Right forelimb (tissue), 1 donor: ENCODE measurements at places on chromosomes 6 and 20.

- DNase-seq = peak; percentile 70
Measured at GRCh38 chr6:132798869-132799538, 567 bp upstream of the SLC18B1 start.

DNA sequence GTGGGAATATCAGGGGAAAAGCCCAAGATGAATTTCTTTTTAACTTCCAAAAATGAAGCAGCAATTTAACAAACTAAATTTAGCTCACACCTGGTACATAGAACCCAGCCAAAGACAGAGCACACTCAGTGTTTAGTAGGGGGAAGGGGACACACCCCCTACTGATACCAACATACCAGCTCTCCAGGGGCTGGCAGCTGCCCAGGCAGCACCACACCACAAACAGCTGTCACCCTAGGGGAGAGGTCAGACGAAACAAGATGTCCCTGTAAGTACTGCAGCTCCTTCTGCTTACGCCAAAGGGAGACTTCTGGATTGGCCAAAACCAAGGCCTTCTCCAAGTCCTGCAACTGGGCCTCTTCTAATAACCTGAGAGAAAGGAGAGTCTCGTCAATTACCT is 26.0 kb downstream of the MDN1 start:
- DNase-seq = no peak

DNA sequence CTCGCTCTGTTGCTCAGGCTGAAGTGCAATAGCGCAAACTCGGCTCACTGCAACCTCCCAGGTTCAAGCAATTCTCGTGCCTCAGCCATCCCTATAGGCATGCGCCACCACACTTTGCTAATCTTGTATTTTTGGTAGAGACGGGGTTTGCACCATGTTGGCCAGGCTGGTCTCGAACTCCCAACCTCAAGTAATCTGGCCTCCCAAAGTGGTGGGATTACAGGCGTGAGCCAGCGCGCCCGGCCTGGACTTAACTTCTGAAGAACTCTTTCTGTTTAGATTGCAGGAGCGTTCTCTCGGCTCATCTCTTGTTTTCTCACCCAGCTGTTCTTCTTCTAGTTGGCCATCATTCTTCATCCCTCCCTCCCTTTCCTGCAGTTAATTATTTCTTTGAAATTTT is 30.3 kb downstream of the GTF2H5 start:
- no peak for DNase-seq

- no peak for DNase-seq
Measured at GRCh38 chr6:70172252-70172651, 130.6 kb downstream of the COL9A1 start.

- DNase-seq = no peak
Measured at GRCh38 chr6:150343434-150343833, 25.4 kb upstream of the IYD start.

DNA sequence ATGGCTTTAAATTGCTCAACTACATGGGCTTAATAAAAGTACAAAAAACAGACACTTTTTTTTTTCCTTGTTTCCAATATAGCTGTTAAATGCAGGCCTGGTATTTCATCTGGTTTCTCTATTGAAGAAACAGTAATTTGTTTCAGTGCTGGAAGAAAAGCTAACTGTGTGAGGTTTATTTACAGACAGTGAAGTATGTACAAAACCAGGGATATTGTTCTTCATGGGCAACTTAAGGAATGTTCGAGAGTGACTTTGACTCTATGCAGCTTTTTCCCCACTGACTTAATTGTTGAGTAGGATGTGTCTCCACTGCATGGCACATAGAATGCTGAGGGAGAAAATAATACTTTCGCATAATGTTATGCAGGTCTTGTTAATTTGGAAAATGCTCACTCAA is 31.0 kb upstream of the PRL start:
- no peak for DNase-seq

DNA sequence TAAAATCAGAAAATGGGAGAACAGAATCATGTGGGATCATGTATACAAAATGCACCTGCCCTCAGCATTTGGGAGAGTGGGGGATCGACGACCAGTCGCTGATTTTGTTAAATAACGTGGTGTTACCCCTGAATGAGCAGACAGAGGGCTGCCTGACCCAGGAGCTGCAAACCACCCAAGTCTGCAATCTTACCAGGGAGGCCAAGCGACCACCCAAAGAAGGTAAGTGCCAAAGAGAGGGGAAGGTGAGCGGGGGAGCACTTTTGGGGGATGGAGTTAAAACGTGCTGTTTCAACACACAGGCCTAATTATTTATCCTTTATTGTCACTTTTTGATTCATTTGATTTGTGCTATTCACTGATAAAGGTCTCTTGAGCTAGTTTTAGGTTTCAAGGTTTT is 4.1 kb downstream of the ADGRB3 start:
- DNase-seq = no peak

DNA sequence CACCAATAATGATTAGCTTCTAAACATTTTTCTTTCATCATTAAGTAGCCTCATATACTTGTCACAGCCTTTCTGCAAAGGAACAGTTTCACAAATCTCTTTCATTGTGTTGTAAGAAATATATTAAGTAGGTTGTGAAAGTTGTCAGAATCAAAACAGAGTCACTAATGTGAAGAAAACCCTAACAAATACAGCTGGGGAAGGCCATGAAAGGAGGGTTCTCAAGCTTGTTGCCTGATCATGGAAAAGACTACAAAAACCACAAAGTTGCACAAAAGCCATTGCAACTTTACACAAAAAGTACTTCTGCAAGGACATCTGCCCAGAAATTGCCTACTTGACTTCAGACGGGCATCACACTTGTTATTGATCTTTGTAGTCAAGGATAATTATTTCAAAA is 216.1 kb downstream of the ALDH8A1 start:
- DNase-seq = no peak

DNA sequence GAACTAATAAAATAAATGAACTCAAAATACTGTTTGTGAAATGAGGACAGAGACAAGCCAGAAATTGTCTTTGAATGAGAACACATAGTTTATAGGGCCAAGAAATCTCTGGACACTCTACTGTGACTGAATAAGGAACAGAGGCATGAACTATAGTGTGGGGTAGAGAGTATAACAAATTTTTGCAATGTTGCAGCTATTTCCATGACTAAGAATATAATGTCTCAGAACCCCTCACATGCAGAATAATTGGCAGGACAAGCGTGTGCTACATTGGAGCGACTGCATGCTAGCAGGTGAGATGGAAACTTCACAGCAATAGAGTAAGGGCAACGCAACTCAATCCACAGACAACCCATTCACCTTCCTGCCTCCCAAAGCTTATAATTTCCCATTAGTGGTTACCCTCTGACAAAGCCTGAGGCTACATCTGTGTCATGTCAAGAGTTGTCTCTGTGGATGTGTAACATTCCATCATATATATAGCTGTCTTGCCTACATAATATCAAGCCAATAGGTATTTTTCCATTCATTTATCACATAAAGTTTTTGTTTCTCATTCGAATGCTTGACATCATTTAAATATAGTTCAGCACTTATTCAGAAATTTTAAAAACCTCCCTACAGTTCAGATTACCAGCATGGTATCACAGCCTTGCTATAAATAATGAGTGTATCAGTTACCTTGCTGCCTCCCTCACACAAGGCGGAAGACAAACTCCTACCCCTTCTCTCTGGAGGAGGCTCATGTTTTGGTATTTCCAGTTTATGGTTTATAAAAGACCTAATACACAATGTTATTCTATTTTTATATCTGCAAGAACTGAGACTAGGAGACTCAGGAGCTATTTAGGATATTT is 47.9 kb upstream of the ECHDC1 start:
- DNase-seq = no peak

GRCh38 chr6:143112837-143113236 is 52.1 kb downstream of the AIG1 start:
- no peak for DNase-seq

GRCh38 chr20:61757678-61758563 is 307.8 kb downstream of the TAF4 start:
- no peak for DNase-seq

- no peak for DNase-seq
Measured at GRCh38 chr6:79802657-79803300, 144.6 kb downstream of the ELOVL4 start.
